Stimulated activated CD8-positive, alpha-beta memory T cell treated with anti-CD3 and anti-CD28 coated beads, Interleukin-15, amount 100 ng/mL, for 48 hours (primary cell): ENCODE measurements at places on chromosomes 4 and X.

DNA sequence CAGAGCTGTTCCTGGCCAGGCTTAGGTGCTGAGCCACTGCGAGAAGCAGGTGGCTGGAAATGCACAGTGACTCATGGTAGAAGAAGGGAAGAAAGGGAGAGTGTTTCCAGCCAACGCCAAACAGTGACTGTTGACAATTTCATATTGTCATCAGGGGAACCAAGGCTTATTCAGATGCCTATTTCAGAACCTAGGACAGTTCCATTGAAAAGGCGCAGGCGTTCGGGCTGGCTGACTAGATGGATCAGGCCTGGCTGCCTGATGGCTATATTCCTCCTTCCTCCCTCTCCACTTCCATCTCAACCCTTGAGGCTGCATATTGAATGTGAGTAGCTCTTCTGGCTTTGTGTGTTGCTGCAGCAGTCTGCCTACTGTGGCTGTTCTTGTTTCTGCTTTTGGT lies 73.0 kb upstream of the FRMPD4 start:
- DNase-seq = no peak

DNA sequence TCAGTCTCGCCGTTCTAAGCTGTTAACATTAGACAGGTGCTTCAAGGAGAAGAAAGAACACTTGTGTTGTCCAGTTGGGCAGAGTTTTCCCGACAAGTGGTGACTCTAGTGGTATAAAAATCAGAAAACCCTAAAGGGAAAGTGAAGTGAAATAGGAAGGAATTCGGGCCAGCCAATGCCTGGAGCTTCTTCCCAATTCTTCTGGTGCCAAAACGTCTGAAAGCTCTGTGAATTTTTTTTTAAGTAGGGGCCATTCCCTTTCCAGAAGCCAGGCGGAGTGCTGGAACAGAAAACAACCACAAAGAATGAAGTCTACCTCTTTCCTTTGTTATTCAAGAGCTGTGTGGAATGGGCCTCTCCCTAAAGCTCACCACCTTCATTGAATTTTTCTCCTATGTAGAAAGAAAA lies 43.1 kb upstream of the PPARGC1A start:
- DNase-seq = no peak

DNA sequence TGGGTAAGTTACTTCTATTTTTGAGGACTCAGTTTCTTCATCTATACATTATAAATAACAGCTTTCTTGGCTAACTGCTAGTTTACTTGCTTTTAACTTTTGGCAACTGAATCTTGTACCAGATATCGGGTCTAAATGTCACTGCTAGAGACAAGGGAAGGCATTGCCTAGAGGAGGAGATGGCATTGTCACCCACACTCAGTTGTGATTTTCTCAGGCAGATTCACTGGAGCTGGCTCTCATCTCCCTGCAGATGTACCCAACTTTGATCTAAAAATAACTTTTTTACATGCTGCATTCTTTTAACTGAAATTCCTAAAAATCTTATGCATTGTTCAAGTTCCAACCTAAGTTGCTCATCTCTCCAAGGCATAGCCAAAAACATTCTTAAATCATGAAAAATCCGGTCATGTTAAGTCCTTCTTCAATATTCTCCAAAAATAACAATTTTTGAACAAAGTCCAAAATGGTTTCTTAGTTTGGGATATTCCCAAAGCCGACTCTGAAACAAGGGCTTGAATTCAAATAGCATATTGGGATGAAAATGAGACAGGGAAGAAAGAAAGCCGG lies 469.0 kb upstream of the BOD1L1 start:
- DNase-seq = no peak

DNA sequence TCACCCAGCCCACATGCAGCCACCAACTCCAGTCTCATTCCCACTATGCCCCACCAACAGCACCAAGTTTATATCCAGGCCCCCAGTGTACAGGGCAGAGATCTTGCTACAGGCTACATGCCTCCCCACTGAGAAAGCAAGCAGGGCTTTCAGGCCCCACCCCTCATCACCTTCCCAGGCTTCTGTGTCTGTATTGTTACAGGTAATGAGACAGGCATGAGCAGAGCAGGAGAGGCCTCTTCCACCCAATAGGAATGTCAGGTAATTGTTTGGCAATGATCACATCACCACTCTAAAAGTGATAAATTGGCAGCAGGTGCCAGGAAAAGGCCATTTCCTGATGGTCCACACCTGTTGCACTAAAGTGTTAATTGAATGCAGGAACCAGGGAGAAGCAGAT lies 102.5 kb downstream of the ZNF518B start:
- no peak for DNase-seq

- DNase-seq = no peak
Measured at GRCh38 chr4:82611982-82612381, 50.2 kb upstream of the TMEM150C start.

DNA sequence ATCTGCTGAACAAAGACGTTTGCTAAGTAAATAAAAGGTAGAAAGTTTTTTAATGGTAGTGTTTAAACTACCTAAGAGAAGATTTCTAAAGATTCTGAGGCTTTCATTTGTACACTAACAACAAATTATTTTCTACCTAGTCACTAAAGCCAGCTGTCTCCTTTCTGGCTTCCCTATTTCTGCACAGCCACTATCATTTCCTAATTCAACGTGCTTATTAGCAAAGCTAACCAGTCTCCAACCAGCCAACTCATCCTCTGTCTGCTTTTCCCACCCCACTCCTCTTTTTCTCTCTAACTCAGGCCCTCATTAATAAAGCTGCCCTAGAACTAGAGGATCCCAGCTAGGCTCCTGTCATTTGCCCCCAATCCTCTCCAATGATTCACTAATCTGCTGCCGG lies 118.2 kb downstream of the ZNF827 start:
- no peak for DNase-seq

DNA sequence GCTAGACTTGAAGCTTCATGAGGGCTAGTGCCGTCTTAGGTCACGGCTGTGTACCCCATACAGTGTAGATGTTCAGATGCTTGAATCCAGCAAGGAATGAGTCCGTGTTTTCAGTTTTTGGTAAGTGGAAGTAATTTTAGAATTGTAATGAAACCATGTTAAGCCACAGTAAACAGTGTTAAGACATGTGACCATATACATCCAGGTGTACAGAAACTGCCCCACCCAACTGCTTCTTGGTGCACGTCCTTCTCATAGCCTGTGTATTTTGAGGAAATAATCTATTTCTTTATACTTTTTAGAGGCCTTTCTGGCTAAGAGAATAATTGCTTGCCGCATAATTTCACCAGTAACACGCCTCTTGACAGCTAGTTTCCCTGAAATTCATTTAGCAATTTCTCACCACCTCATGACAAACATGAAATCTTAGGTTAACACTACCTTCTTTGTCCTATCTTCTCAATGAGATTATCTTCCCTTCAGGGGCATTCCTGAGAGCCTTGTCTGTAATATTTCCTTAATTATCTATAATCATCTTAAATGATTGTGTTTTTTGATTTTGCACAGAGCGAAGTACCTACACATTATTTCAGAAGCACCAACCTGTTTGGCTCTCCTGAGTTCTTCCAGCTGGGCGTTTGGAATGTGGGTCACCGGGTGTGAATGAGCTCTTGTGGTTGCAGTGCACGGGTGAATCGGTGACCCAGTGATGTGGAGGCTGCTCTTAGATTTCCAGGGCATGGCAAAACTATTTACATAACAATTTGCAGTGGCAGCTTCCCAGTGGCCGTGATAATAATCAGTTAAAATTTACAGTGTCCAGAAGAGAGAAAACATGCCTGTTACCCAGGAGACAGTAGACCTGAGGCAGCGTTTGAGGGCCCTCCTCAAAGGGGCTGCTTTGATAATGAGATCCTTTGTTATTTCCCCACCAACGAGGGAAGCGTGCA lies 50.2 kb upstream of the TADA2B start:
- no peak for DNase-seq

DNA sequence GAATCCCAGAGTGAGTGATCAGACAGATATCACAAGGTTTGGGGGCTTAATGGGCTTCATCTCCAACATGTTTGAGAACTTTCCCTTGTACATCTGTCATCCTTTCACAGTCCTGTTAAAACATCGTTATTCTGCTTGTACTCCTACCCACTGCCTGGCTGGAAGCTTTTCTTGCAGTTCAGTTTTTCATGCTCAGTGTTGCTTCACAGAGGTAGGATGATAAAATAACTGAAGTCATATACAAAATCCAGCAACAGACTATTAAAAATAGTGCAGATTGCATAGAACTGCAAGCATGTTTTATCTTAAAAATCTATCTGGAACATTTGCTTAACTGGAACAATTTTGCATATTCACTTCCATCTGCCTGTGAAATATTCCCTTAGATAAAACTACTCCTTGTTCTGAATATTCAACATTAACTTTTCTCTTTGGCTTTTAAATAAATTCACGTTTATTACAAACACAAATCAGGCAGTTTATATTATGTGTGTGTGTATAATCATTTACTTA lies 579.6 kb upstream of the IGFBP7 start:
- DNase-seq = no peak

DNA sequence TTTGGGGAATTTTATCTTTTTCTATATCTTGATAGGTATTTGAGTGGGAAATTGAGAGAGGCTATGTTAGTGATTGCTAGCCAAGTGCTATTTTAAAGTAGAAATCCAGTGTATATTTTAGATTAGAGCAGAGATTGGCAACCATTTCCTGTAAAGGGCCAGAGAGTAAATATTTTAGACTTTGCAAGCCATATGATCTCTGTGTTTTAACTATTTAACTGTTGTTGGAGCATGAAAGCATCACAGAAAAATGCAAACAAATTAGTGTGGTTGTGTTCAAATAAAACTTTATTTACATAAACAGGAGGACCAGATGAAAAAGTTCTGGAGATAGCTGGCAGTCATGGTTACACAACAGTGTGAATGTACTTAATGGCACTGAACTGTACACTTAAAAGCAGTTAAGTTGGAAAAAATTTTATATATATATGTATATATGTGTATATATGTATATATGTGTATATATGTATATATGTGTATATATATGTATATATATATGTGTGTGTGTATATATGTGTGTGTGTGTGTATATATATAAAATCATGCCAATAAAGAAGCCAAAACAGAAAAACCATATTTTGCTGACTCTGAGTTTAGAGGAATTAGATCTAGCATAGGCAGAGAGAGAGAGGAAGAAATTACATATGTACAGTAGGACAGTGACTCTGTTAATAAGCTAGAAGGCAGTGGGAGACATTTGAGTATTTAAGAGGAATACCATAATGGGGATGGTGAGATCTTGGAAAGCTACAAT lies 83.4 kb downstream of the TMEM164 start:
- no peak for DNase-seq

GRCh38 chr4:183905593-183906488 lies 734 bp downstream of the STOX2 start:
- DNase-seq = no peak

GRCh38 chrX:3262901-3263300 lies 83.6 kb downstream of the MXRA5 start:
- DNase-seq = no peak

DNA sequence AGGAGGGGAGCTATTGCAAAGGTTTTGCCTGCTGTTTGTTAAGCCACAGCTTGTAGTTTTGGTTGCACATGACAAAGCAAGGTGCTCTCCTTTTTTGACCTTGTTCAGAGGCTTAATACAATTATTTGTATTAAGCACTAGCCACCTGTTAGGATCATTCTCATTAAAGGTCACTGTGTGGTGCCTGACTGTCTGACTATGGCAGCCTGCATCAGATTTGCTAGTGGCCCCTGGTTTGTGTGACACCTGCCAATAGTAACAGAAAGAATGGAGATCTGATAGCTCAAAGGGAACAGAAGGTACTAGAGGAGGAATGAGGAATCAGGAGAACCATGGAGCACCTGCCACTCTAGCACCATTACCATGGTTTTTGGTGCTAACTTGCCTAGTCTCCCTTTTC lies 102.5 kb downstream of the POLA1 start:
- no peak for DNase-seq

- DNase-seq = no peak
Measured at GRCh38 chr4:41172786-41173185, 41.6 kb downstream of the APBB2 start.

DNA sequence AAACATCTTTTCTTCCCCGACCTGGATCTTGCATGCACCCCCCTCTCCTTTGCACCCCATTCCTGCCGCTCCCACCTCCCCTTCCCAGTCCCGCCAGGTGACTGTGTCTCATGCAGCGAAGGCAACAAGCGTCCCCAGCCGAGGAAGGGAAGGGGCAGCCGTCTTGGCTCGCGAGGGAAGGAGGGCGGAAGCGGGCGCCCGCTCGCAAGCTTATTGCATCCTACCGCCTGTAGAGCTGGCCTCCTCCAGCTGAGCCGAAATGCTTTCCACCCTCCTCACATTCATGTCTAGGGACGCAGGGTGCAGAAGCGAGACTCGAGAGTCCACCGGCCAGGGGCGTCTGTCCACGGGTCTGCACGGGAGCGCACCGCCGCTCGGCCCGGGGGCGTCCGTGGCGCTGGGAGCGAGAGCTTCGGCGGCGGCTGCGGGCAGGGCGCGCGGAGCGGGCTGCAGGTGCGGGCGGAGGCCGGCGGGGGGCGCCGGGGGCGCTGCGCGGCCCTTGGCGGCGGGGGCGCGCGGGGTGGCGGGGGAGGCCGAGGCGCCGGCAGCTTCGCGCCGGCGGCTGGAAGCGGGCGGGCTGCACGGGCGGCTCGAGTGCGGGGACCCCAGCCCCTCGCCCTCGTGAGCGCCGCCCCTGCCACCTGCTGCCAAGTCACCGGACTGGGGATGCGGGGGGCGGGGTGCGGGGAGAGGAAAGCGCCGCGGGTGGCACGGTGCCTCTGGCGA lies at the start of gene KCNIP4:
Gene KCNIP4, minus strand, starts transcription at position 426 of the 726 bp plus-strand sequence.
- no peak for DNase-seq

- DNase-seq = no peak
Measured at GRCh38 chrX:17298564-17298963, 76.4 kb upstream of the NHS start.

GRCh38 chrX:46635186-46635585 lies 61.6 kb downstream of the CHST7 start:
- DNase-seq = no peak

GRCh38 chr4:76624931-76625715 lies 190.1 kb downstream of the SHROOM3 start:
- no peak for DNase-seq
